ENCODE measurements at places on chromosomes 1 and 21. TPM values are rescaled to one million over a fixed set of nuclear protein-coding genes. Genes with fewer than 3 reads are reported as not detected.

The ODR4 gene
- total RNA-seq, result 18.3 TPM

The A3GALT2 gene
- total RNA-seq, result not detected

The CLCA4 gene
- not detected for total RNA-seq

The OR14C36 gene
- total RNA-seq, result not detected

The STYXL2 gene
- total RNA-seq, result 0.11 TPM

The CYP4X1 gene
- total RNA-seq, result 0.42 TPM

The TNFRSF4 gene
- 0.20 TPM for total RNA-seq

The ZNF648 gene
- total RNA-seq, result 0.77 TPM

The DDAH1 gene
- total RNA-seq, result 26.1 TPM

The IL20 gene
- not detected for total RNA-seq

The CFHR1 gene
- 0.56 TPM for total RNA-seq

The AK2 gene
- 135 TPM for total RNA-seq

The NUF2 gene
- 48.4 TPM for total RNA-seq

The NEK2 gene
- total RNA-seq, result 31.0 TPM

The KRTAP20-4 gene
- not detected for total RNA-seq

The LCE1E gene
- total RNA-seq, result not detected

The CD101 gene
- total RNA-seq, result 4.3 TPM

The MARCKSL1 gene
- total RNA-seq, result 952 TPM

The EFHD2 gene
- total RNA-seq, result 23.0 TPM

The WNT3A gene
- not detected for total RNA-seq

The ARHGEF19 gene
- total RNA-seq, result 7.7 TPM

The ATP1A2 gene
- total RNA-seq, result 93.6 TPM

The ZCCHC17 gene
- 59.7 TPM for total RNA-seq

The TMEM50B gene
- total RNA-seq, result 25.6 TPM

The PTPN7 gene
- total RNA-seq, result not detected

The FABP3 gene
- total RNA-seq, result 14.0 TPM

The HNRNPCL1 gene
- total RNA-seq, result not detected

The LCE2C gene
- total RNA-seq, result not detected

The PCNX2 gene
- total RNA-seq, result 15.6 TPM

The FMN2 gene
- 13.2 TPM for total RNA-seq

The LAMB3 gene
- not detected for total RNA-seq

The LINGO4 gene
- not detected for total RNA-seq

The TEKT2 gene
- 8.4 TPM for total RNA-seq

The HRNR gene
- total RNA-seq, result not detected

The OR2T29 gene
- not detected for total RNA-seq

The AMY1B gene
- not detected for total RNA-seq

The FMOD gene
- 0.35 TPM for total RNA-seq

The PADI4 gene
- total RNA-seq, result not detected

The DLGAP3 gene
- 5.0 TPM for total RNA-seq

The SMPDL3B gene
- total RNA-seq, result not detected

The OR2T33 gene
- not detected for total RNA-seq

The DCST1 gene
- not detected for total RNA-seq

The EPS15 gene
- 41.6 TPM for total RNA-seq

The ZNF281 gene
- 36.5 TPM for total RNA-seq

Measured in neural crest cell (in vitro differentiated cells).